ENCODE measurements at places on chromosomes 4 and X.

- DNase-seq: no peak
Observed at GRCh38 chr4:118270492-118270891, 82.3 kb downstream of the PRSS12 start.

DNA sequence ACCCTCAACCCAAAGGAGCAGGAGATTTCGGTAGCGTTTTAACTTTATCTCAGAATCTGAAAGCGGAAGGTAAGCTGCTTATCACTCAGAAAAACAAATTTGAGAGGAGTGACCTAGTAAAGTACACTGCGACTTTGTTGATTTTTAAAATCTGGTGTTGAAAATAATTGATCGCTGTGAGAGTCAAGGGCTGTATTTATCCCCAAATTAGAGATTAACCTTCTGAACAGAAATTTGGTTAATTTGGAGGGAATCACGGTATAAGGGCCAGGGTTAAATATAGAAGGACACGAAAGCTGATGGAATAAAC is 212 bp downstream of the CLCN4 start:
- DNase-seq: no peak

DNA sequence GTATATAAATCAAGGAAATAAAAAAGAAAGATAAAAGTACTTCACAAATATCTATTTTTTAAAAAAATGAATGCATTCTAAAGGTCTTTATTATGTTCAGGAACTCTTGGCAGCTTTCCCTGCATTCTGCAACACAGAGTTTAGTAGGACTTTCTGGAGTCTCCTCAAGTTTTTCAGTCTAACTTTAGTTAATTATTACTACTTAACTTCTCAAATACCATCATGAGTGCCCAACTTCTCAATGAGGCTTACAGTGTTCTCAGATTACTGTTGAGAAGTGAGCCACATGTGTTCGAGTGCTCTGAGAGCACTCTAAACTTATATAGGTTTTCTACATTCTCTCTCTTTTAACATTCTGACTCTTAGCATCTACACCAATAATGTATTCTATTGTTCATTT is 1852.9 kb upstream of the PCDH10 start:
- DNase-seq: no peak

- DNase-seq: no peak
Observed at GRCh38 chr4:57233386-57233785, 123.2 kb upstream of the IGFBP7 start.

DNA sequence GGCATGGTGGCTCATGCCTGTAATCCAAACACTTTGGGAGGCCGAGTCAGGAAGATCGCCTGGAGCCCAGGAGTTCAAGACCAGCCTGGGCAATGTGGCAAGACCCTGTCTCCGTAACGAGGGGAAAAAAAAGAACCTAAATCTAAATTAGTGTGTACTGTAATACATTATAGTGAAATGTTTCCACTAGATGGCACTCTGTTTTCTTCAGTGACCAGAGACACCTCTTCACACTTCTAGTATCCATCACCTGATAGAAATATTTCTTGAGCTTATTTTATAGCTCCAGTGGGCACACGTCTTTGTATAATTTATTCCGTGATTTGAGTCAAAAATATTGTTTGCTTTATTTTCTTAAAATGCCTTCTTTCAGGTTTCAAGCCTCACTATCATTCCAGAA is 600.9 kb upstream of the DIPK2B start:
- no peak for DNase-seq

- no peak for DNase-seq
Observed at GRCh38 chrX:22041907-22042530, 9.9 kb downstream of the PHEX start.

DNA sequence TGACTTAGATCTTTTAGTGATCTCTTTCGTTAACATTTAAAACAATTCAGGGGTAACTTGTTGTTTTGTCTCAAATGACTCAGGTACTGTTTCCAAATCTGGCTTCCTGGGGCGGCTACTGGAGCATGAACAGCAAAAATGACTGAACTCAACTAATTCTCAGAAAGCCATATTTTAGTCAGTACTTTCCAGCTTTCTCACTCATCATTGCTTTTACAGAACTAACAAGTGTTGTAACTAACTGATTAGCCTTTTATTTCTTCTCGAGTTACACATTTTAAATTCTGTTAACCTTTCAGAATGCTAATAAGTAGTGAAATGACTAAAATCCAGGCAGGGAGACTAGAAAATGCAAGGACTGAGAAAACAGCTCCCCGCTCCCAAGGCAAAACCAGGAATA is 55.3 kb downstream of the JADE3 start:
- no peak for DNase-seq

All from occipital lobe (tissue), 3 donors.